Lung microvascular endothelial cell (primary cell): ENCODE measurements at places on chromosomes 2 and 18.
A peak's percentile ranks its signal among the peaks of the same experiment; 100 is the strongest.

- no peak for DNase-seq
These were observed 36.9 kb upstream of the SIX3 start for GRCh38 chr2:44904578-44904977.

- DNase-seq, result no peak
These were observed 21.0 kb upstream of the SELENOI start for GRCh38 chr2:26324903-26325302.

DNA sequence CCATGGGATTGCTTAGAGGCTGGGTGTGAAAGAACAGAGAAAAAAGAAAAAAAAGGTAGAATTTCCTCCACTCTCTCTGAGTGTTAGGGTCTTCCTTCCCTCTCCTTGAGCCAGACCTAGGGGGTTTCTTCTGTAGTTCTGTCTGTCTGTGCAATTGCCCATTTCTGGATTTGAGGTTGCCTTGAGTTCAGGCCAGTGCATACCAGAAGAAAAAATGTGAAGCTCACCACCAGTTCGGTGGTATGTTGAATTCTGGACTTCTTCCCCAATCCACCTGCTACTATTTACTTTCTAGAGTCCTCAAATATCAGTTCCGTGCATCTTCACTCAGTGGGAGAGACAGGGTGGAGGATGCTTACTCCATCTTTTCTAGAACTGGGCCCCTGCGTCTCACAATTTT is 15.3 kb upstream of the SELENOI start:
- no peak for DNase-seq

GRCh38 chr2:216690456-216690852 is 4.9 kb downstream of the IGFBP5 start:
- DNase-seq, result no peak

DNA sequence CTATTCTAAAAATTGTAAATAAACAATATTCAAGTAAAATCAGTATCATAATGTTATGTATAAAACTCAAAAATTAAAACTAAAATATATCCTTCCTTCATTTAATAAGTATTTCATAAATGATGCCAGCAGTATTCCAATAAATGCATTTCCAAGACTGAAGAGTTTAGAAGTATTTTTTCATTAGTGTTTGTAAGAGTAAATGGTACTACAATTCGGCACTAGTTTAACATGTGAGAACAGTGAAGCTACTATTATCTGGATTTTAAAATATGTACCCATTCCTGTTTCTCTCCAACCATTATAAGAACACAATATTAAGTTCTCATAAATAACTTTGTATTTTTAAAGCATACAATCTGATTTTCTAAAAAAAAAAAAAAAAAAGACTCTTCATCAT is 3.3 kb downstream of the BAZ2B start:
- no peak for DNase-seq

- DNase-seq, result no peak
These were observed 494.7 kb upstream of the SETBP1 start for GRCh38 chr18:44186001-44186400.

DNA sequence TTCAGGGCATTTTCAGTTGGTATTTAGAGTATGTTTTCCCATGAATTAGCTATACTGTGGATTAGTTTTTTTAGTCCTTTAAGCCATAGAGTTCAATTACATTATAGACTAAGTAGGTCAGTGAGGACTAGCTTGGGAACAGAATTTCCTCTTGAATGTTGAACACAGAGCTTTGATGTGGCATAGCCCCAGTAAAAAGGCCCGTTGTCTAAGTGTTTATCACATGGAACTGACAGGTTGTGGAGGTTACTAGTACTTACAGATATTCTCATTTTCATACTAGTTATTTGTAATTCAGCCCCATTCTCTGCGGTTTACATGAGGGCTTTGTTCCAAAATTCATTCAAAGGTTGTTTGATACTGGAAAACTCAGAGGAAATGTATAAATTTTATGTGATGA is 6.2 kb downstream of the INSIG2 start:
- DNase-seq, result no peak

DNA sequence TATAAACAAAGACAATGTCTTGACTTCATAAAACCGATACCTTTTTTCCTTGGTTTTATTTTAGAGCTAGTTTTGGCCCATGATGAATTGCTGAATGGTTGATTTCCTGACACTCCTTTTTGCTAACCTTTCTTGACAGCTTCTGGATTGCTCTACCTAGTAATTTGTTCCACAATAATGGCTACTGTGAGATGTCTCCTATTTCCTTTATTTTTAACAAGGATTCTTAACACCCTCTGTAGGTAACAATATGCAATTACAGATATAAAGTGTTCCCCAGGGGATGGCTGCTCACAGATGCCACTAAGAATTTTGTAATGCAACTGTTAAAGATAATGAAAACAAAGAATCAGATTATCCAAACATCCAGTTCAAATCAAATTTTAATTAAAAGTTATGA is 100.8 kb upstream of the ATP5MC3 start:
- DNase-seq, result peak; percentile 30

DNA sequence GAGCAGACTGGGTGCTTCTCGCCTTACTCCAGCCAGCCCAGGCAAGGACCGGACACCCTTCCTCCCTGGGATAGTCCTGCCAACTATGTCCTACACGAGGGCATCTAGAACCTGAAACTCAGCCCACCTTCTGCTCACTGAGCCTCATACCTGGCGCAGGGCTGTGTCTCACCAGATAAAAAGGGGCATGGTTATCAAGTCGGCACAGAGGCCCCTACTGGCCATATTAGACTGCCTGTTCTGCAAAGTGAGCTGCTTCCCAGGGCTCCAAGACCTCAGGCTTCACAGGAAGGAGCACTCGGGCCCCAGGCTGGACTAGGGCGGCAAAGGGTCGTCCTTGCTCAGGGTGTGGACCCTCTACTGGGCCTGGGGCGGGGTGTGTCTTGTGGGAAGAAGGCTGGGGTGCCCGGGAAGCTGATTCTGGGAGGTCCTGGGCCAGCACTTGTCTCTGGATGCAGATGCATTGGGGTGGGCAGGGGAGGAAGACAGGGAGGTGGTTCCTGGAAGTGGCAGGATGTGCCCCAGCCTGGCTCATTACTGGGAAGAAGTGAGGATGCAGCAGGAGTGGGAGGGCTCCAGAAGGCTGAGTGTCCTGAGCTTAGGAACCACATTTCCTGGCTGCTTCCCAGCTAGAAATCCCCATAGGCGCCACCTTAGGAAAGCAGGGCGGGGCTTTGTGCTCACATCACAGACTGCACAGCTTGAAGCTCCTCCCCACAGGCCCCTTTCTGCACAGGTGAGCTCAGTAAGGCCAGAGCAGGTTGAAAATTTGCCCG is 19.6 kb downstream of the EHD3 start:
- no peak for DNase-seq

DNA sequence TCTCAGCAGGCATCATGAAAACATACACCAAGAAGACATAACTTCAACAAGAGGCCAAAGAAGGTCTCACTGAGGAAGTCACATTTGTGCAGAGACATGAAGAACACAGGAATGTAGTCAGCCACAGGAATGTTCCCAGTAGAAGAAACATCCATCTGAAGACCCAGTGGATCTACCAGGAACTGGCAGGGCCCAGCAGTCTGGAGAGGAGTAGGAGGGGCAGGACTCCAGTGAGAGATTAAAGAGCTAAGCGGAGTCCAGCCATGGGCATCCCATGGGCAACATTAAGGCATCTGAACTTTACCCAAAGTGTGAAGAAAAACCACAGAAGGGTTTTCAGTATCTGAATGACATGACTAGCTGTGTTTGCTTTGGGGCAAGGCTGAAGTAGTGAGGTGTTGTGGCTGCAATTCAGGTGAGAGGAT is 103.1 kb downstream of the UPP2 start:
- DNase-seq, result no peak
